Esophagus mucosa (tissue), 1 donor: ENCODE measurements at places on chromosomes 6 and 20. TPM values are rescaled to one million over a fixed set of nuclear protein-coding genes. Genes with fewer than 3 reads are reported as not detected.

GRCh38 chr20:51594236-51595057, 51.9 kb upstream of the NFATC2 start:
- no peak for ATAC-seq

GRCh38 chr20:57525328-57526086, 567 bp upstream of the CTCFL start:
- no peak for ATAC-seq

- peak; percentile 33 for ATAC-seq
Measured at GRCh38 chr6:110180228-110181008, at the start of gene CDC40. TSS of gene CDC40 (plus strand) at chr6:110180427. CDS start at chr6:110180445, 18 bp downstream.

Gene ECT2L
- not detected for total RNA-seq
